HS-27A (cell line): ENCODE measurements at places on chromosomes 12 and 14.

DNA sequence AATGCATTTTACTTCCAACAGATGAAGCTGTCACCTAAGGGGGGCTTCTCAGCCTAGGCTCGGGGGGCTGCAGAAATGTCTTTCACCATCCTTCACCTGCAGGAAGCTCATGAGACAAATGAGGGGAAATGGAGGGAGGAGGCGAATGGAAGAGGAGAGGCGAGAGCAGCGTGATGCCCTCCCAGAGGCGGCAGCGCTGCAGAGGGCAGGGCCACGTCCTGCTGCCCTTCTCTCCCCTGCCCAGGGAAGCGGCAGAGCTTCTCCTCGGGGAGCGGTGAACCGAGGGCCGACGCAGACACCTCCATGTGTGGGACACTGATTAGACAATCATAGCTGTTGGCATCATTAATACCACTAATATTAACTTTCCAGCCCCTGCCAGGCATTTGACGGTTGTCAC is 78.3 kb downstream of the SERPINA3 start:
- DNase-seq: no peak

DNA sequence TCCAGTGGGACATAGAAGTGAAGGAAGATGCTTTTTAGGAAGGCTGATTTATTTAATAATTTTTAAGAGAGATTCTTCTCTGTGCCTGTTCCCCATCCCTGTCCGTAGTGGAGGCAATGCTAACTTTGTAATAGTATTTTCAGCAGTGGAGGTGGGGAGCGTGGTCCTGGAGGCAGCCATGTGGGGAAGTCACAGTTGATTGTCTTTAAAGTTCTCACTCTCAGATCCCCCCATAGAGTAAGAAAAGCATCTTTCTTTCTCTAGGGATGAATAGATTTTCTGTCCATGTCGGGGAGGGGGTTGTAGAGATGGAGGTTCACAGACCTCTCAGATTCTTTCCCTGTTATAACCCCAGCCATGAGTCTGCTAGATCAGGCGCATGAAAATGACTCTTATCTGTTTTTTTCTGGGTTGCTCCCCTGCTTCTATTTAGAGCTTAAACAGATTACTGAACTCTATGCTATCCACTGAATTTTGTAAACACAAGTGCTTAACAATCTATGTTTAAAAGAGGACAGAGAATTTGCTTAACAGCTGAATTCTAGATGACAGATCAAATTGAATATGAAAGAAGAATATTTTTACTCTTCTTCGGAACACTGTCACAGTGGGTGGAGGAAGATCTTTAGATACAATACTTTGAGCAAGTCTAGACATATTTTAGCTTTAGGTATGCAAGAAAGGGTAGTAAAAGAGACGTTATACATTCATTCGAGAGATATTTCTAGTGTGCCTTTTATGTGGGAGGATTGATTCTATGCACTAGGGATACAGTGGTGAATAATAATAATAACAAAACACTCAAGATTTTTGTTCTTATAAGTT is 25.3 kb downstream of the TMEM117 start:
- DNase-seq: no peak

DNA sequence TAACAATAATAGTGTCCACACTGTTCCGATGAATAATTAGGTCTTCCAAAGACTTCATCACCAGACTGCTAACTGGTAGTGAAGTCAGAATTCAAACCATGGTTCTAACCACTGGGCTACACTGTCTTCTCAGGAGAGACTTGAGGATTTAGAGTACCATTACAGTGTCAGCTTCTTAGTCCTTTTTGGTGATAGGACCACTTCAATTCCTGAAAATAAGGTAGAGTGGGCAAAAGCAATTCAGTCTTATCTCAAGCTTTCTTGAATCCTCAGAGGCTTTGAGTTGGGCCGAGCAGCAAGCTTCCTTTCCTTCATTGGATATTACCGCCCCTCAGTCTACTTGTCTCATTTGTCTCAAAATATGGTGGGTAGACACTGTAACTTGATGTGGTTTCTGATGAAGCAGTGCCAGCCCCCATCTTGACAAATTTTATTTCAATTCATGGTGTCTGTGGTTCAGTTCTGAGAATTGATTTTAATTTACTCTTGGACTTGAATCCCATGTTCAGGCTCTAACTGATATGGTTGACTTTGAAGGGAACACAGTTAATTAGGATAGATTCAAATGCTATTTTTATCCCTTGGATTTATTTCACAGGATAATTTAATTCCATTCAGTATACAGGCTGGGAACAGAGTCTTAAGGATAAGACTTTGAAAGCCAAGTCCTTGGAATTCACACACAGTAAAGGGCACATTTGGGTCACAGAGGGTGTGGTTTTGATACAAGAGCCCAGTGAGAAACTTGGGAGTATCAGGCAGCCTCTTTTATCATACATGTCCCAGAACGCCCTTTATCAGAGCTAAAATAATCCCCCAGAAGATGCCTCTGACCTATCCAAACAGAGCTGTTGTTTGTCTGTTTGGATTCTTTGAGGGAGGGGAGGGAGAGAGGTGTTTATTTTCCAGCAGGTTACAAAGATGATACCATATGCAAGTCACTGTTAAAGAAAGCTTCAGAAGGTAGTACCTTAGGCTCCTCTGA is 167.3 kb downstream of the PRKCH start:
- no peak for DNase-seq

DNA sequence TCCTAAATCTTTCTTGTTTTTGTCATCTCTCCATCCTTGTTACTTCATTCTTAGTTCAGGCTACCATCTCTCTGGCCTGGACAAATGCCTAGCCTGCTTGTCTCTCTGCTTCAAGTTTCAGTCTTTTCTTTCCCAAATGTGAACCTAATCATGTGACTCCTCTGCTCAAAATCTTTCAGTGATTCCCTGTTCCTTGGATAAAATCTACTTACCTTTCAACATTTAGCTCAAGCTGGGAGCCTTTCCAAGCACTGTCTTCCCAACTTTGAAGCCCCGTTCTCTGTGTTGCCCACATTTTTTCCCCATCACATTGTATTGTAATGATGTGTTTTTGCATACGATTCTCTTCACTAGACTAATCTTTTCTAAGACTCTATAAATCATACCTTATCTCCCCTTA is 24.7 kb downstream of the SLC7A8 start:
- DNase-seq: no peak

GRCh38 chr14:74434294-74434693 is 8.3 kb upstream of the SYNDIG1L start:
- DNase-seq: no peak

- no peak for DNase-seq
Observed at GRCh38 chr12:49054524-49054923, 6.1 kb downstream of the KMT2D start.

GRCh38 chr12:112971248-112971647 is 7.1 kb upstream of the OAS2 start:
- no peak for DNase-seq

DNA sequence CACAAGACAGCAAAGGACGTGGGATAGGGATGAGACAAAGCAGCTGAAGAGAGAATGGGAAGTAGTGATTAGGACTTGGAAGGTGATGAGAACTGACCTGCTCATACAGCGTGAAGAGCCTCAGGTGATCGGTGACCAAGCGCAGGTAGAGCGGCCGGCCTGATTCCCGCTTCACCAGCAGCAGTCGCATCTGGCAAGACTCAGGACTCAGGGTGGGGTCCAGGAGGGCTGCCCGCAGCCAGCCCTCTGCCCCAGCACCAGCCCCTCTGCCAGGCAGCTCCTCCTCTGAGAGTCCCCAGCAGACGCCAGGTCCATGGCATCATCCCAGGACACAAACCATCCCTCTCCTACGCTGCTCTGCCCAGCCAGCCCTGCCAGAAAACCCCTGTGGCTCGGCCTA is 30.8 kb downstream of the TEP1 start:
- DNase-seq: no peak

DNA sequence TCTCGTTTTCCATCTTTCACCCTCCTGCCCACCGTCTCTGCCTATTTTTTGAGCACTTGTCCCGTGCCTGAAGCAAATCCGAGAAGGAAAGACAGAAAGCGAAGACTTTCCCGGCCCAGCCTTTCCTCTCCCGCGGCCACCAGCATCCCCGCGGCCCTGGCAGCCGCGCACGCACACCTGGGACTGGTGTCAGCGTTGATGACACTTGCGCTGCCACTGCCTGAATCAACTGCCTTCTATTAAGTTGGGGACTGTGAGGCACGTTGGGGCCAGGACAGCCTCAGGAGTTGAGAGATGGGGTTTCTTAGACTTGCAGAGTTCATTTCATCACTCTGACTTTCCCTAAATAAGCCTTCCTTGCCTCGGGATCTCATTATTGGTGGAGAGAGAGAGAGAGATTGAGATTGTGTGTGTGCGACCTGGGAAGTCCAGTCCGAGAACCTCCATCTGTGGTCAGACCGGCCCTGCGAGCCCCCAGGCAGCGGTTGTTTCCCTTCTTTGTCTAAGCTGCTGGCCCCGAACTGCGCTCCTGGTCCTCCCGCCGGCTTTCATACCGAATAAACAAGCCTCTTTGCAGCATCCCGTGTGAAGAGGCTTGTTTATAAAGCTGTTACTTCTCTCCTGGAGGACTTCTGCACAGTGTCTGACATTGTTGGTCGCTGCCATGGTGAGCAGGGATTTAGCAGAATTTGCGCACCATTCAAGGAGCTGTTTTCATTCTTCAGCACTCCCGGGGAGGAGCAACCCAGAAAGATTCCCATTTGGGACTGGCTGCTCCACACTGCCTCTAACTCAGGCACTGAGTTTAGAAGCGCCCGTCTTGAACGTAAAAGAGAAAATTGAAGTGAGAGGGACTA is 1.5 kb downstream of the PDZRN4 start:
- no peak for DNase-seq

- no peak for DNase-seq
Observed at GRCh38 chr14:47223656-47224055, 451.7 kb downstream of the MDGA2 start.

DNA sequence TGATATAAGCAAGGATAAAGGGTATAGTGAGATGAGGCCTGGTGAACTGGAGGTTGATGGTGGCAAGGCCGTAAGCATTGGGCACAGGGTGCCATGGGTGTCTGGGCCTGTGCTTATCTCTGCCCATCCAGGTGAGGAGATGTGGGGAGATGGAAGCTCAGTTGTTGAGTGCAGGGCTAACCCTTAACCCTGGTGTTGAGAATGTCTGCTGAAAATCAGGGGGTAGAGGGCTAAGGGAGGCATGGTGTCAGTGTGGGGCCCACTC is 86.1 kb downstream of the SYNE2 start:
- no peak for DNase-seq

DNA sequence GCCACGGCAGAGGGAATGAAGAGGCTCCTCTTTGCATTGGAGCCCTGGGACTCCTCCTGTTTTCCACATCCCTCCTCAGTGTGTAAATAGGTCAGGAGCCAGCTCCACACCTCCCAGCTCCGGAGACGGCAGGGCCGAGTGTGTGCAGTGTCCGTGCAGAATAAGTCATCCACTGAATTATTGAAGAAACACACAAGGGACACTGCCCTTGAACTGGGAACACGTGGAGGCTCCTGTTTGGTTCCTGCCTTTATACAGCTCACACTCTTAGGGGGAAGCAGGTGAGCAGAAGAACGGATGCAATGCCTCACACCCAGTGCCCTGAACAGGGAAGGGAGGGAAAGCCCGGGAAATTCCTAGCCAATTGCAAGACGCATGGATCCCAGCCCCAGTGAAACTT is 10.4 kb upstream of the FZD10 start:
- DNase-seq: no peak

GRCh38 chr14:70982200-70982599 is 74.9 kb downstream of the PCNX1 start:
- no peak for DNase-seq

- DNase-seq: no peak
Observed at GRCh38 chr12:113793250-113793649, 172.9 kb downstream of the RBM19 start.

DNA sequence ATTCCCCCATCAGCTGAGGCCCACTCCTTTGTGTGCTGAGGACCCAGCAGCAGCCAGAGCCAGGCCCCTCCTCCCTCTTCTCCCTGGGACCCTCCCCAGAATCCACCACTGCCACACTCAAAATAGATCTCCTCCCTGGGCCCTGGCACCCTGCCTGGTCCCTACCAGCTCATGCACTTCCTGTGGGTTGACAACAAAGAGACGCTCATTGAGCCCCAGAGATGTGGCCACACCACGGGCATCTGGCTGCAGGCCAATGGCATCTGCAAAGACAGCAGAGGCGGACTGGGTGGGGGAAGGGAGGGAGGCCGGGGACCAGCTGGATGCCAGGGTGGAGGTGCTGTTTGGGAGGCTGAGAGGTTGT is 16.0 kb upstream of the ENDOU start:
- DNase-seq: peak; percentile 68

DNA sequence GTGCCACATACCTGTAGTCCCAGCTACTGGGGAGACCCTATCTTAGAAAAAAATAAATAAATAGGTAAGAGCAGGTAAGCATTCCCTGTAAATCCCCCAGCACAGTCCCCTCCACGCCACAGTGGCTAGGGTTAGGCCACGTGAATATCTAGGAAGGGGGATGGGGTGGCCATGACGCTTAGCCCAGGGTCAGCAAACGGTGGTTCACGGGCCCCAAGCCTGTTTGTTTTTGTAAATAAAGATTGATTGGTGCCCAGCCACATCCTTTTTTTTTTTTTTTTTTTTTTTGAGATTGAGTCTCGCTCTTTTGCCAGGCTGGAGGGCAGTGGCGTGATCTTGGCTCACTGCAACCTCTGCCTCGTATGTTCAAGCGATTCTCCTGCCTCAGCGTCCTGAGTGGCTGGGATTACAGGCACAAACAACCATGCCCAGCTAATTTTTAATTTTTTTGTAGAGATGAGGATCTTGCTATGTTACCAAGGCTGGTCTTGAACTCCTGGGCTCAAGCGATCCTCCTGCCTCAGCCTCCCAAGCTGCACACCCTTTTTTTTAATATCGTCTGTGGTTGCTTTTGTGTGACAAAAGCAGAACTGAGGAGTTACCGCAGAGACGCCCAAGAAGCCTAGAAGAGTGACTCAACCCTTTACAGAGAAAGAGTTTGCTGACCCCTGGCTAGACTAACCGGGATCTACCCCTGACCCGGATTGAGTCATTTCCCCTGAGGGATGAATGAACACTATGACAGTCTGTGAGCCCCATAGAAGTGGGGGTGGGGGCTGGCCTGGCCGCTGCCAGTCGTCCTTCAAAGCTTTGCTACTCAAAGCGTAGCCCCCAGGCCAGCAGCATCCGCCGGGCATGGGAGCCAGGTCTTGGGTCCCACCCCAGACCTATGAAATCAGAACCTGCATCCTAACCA is 113.7 kb upstream of the NCOR2 start:
- DNase-seq: peak; percentile 90

DNA sequence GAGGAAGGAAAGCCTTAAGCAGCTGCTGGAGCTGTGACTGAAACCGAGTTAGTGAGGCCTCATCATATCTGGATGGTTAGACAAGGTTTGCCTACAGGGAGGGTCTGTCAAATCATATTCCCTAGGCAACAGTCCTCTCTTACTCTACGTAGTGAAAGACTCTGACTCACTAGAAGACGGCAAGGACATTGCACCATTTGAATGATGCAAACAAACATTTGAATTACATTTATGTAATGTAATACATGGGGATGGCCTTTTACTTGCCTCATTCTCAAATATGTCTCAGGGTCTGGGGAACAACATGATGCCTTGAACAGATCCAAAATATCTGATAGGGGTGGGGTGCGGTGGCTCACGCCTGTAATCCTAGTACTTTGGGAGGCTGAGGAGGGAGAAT is 29.8 kb upstream of the STRAP start:
- no peak for DNase-seq
